ENCODE measurements at places on chromosomes 7 and 10.
A peak's percentile ranks its signal among the peaks of the same experiment; 100 is the strongest.

DNA sequence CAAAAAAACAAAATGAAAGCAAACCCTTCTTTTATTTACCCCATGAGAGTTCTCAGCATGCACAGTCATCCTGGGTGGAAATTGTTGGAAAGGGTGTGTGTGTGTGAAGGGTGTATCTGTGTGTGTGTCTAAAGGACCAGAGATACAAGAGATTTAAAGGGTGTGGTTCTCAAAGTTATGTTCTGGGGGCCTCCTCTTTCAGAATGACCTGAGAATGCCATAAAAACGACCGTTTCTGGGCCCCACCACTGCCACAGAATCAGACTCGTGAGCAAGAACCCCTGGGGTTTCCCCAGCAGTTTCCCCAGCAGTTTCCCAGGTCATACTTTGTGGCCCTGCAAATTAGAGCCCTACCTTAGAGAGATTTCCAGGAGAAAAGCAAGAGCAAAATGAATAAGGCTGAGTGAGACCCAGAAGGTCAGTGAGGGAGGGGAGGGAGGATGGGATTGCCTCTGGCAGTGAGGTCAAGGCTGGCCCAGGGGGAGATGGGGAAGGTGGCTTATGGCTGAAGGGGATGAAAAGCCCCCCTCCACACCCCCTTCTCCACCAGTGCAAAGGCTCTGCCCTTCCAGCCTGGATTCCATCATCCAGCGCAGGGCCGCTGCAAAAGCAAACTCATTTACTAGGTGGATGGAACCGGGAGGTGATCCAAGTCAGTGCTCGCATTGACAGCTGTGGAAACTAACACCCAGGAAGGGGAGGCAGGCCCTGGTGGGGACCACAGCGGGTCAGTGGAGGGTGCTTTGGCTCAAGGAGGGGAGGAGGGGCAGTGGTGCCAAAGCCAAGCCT lies 10.2 kb downstream of the PYROXD2 start:
- DNase-seq: no peak

GRCh38 chr10:60611291-60611747 lies 167.0 kb upstream of the CDK1 start:
- DNase-seq: no peak

- peak; percentile 4 for DNase-seq
These were observed 135.7 kb downstream of the AHR start for GRCh38 chr7:17434191-17434590.

- DNase-seq: no peak
These were observed 1375.1 kb upstream of the LRRTM3 start for GRCh38 chr10:65550761-65551160.

GRCh38 chr7:113446391-113446790 lies 328.0 kb upstream of the SMIM30 start:
- no peak for DNase-seq

GRCh38 chr10:15824498-15824897 lies 35.8 kb downstream of the MINDY3 start:
- DNase-seq: peak; percentile 27

DNA sequence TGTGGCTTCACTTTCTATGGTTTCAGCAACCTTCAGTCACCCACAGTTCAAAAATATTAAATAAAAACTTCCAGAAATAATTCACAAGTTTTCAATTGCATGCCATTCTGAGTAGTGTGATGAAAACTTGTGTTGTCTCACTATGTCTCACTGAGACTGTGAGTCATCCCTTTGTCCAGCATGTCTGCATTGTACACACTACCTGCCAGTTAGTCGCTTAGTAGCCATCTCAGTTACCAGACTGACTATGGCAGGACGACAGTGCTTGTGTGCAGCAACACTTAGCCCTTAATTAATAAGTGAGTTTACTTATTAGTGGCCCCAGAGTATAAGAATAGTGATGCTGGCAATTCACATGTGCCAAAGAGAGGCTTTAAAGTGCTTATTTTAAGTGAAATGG lies 22.5 kb downstream of the CCDC186 start:
- DNase-seq: no peak

DNA sequence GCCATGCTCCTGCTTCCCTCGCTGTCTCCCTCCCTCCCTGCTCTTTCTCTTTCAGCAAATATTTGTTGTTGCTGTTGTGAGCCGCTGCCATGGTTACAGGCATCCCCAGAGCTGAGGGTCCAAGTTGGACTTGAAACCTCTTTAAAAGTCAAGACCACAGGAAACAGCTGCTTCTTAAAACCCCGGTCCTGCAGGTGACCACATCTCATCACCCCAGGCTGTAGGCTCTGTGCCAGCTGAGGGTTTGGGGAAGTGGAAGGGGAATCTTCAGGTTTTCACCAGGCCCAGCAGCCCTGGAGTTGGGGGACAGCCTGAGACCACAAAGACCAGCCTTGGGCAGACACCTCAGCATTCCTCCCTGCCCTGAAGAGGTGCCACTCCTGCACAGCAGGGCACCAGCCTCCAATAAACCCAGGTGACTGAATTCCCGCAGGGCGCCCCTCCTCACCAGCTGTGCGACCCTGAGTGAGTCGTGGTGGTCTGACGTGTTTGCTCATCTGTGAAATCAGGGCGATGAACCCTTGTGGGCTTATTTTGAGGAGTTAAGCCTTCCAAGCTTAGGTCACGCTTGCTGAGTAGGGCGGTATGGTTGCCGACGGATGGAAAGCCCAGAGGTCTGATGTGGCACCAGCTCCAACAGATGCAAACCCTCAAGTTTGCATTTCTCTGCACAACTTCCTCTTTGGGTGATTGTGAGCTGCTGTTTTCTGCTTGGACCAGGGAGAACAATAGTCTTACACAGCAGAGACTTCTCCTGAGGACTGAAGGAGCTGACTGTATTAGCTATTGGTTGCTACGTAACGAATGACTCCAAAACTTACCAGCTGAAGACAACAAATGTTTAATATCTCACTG lies 24.8 kb downstream of the NPTX2 start:
- no peak for DNase-seq

DNA sequence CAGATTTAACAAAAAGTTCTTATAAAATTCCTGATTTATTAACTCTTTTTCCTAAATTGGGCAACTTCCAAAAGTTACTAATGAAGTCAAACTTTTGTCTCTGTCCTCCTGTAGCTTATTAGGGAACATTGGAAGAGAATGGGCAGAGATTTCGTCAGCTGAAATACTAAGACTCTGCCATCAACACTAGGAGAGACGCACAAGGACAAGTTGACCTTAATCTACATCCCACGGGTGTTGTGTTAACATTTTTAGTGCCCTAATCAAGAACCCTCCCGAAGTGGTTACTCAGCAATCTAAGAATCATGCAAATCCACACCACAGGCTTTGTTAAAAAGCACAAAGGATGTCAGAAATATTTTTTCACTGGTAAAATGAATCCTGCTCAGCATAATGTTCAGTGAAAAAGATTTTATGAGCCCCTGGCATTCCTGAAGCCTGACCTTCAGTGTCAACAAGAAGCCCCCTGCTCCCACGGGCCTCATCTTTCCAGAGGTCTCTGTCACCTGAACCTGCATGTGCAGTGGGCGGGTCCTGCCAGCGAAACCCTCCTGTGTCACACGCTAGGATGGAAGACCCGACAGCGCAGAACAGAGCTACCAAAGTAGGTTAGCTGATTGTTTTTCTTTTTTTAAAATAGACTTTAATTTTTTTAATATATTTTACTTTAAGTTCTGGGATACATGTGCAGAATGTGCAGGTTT lies 70.6 kb upstream of the AKR1E2 start:
- DNase-seq: no peak

DNA sequence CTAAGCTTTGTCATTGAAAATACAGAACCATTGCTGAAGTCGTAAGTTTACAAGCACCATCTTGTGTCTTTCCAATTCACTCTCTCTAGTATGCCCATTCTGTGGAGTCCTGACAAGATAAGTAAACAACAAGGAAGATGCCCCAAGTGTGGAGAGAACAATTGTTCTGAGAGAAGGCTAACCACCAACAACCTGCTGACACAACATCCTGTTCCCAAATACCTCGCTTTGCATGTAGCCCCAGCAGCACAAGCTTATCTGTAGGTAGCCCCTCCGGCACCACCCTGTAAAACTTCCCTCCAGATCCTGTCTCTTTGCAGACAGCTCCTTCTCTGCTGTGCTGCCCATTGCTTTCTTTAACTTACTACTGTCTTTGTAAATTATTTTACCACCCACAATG lies 233.3 kb upstream of the AOAH start:
- DNase-seq: no peak

DNA sequence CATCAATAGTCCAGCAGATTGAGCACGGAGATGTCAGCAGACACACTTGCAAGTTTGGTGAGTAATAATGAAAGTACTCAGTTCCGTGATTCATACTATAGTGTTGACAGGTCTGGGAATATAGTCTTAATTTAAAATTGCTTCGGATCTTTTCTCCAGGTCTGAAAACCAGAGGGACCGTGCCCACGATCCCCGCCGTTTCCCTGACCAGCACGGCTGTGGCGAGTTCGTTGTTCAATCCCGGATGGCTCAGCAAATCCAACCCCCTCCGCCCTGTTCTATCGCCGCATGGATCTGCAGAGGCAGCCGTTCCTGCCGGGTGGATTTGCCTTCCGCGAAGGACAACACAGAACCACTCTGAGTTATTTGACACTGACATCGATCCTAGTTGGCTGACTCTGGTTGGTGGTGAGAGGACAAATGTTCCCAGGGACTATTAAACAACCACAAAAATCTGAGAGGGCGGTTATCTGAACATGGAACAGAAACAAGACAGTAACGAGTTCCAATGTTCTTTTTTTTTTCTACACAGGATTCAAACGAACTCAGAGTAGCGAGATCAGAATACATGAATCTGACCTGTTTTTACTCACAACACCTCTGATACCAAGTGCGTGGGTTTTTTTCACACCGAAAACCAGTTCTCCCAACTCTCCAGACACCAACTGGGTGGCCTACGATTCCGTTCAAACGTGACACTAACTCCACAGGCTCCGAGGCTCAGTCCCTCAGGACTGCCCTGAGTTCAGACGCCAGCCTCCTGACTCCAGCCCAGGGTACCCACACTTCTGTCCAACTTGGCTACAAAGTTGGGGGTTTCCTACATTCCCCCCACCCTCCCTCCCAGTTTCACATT lies 52.7 kb downstream of the RBM17 start:
- DNase-seq: no peak

DNA sequence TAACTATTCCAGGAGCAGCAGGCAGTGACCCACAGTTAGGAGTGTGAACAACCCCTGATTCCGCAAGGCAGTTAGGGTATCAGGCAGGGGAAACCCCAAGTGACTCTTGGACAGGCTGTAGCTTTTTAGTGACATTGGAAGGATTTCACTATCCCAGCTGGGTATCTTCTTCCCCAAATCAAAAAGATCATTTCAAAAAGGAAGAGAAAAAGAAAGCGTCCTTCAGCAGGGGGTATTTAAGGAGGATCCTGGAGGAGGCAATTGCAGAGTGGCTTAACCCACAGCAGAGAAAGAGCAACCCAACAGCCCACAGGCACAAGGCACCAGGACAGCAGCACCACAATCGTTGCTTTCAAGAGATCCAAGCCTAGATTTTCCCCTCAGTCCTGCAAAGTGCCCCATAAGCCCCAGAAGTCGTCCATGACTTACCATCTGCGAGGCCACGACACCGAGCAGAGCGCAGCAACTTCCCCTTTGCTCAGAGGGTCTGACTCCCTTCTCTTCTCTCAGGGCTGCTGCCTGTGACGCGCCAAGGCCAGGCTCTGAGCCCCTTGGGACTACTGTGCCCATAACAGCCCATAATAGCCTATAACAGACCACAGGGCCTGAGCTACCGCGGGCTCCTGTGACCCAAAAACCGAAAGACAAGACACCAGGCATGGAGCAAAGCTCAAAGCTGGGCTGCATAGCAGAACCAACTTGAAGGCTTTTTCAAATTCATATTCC lies 19.8 kb downstream of the PIK3AP1 start:
- DNase-seq: no peak

- DNase-seq: no peak
These were observed 138.7 kb upstream of the PCLO start for GRCh38 chr7:83301416-83301815.

DNA sequence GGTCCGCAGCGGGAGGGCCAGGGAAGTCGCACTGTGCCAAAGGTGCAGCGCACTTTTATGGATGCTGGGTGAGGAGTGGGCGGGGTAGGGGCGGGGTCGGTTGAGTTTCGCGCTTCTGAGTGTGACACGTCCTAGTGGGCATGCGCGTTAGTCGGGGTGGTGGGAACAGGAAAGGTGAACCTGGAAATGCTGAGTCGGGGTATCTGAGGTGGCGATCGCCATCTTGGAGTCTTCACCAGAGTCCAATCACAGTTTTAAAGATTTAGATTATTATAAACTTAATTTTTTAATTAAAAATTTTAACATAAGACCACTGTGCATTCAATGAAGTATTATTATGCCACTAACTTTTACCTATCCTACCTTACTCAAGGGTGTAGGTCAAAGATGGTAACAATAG lies 45.7 kb downstream of the ZNF138 start:
- DNase-seq: no peak

DNA sequence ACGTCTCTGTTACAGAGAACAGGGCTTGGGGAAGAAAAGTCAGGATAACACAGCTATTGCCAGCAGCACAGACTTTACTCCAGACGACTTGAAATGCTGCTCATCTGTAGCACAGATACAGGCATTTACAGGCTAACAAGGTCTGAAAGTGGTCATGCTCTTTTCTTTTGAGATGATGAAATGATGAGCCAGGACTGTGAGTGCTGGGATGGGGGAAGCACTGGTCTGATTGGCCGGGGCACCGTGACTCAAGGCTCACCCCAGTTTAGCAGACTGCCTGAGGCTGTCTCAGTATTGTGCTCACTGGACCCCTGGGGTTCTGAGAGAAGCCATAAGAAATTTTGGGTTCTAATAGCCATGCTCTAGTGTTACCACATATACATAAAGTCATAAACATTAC lies 12.4 kb downstream of the SMKR1 start:
- no peak for DNase-seq

DNA sequence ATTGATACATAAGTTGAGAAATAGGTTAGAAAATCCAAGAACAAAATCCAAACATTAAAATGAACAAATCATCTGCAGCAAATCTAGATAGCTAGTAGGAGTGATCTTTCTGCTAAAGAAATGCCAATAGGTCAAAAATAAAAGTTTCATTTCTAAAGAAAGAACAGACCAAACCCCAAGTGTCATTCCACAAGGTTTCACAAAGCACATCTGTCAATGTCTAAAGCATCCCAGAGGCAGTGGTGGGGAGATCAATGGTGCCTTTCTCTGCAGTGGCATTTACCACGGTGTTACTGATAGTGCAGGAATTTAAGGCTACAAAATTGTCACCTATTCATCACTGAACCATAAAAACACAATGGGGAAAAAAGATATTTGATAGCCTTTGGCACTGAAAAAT lies 147.9 kb downstream of the PARD3 start:
- DNase-seq: no peak

DNA sequence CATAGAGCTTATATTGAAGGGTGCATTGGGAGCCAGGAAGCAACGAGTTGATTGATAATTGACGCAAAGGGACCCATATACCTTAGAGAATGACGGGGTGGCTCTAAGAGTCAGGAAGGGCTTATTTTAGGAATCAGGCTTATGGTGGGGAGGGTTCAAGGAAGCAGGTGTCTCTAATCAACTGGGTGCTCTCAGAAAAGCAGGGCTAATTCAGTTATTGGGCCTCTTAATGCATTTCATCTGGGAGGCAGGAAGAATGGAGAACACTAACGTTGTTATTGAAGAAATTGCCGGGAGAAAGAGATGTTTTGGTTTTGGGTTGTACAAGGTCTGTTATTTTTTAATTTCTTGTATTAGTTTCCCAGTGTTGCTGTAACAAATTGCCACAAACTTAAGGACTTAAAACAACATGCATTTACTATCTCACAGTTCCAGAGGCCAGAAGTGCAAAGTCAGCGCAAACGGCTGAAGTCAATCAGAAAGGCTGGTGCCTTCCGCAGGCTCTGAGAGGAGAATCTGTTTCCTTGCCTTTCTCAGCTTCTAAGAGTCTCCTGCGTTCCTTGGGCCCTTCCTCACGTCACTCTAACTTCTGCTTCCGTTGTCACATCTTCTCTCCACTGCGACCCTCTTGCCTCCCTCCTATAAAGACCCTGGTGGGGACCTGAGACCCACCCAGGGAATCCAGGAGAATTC lies 328.4 kb upstream of the C7orf33 start:
- DNase-seq: peak; percentile 41
